ENCODE measurements at places on chromosomes 6 and 20.

GRCh38 chr6:54236984-54237383 is 71.3 kb upstream of the TINAG start:
- no peak for DNase-seq

DNA sequence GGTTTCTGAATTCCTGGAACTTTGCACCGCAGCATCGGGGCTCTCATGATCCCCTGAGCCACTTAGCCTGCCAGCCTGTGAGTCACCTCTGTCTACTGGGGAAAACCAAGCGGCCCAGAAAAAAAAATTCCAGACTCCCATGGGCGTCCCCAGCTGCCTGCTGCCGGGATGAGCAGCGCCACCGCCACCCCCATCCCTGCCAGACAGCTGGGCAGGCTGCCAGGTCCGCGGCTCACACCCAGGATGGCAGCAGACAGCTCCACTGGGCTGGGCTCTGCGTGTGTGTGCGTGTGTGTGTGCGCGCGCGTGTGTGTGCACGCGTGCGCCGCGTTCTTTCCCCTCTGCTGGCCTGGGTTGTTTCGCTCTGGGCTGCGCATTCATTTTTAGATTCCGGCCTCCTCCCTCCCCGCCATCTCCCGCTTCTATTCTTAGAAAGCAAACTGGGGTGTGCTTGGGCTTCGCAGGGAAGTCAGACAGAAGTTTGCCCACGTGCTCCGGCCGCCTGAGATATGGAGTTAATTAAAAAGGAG is 38.9 kb upstream of the PMEPA1 start:
- peak; percentile 90 for DNase-seq

DNA sequence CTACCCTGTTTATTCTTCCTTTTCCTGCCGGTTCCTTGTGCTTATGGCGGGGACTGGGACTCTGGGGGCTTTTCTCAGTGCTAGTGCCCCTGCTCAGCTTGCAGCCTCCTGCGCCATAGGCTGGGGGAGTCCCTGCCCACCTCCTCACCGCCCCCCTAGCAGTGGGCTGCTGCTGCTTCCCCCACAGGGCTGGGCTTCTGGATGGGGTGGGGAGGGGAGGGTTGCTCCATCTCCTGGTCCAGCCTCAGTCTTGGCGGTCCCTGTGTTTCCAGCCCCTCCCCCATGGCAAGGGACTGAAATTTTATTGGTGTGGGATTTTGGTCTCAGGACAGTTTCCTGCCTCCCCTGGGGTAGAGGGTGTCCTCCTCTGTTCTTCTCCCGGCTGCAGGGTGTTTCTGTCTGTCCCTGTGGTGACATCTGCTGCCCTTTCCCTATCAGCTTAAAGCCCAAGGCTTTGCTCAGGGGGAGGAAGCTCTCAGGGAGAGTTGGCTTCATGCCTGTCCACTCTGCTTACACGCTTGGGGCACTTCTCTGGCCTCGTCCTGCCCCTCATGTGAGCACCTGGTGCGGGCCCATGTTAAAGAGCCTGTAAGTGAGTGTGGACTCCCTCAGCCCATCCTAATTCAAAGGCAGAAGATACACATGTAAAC is 100.6 kb downstream of the HIVEP1 start:
- no peak for DNase-seq

GRCh38 chr6:39416026-39416425 is 93.5 kb upstream of the KCNK16 start:
- DNase-seq: no peak

- no peak for DNase-seq
These were observed 130.7 kb downstream of the LRFN2 start for GRCh38 chr6:40456390-40457013.

GRCh38 chr6:157329829-157330228 is 6.5 kb upstream of the TMEM242 start:
- DNase-seq: peak; percentile 73

GRCh38 chr6:145733810-145734209 is 1.5 kb downstream of the EPM2A start:
- no peak for DNase-seq

GRCh38 chr20:23260181-23260840 is 90.3 kb upstream of the NXT1 start:
- no peak for DNase-seq

DNA sequence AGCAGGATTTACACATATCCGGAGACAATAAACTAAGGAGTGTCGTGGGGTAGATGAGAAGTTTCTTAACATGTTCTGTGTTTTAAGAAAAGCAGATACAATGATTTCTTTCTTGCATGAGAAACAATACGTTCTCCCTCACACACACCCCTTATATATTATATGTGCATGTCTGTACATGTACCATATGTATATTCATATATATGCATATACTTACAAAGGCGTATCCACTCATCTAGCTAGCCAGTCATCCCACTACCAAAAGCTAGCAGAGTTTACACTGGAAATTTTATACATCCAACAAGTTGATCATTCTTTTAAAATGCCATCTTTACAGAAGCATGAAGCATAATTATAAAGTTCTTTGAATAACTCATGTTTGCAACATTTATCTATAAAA is 14.9 kb downstream of the ARG1 start:
- DNase-seq: no peak

DNA sequence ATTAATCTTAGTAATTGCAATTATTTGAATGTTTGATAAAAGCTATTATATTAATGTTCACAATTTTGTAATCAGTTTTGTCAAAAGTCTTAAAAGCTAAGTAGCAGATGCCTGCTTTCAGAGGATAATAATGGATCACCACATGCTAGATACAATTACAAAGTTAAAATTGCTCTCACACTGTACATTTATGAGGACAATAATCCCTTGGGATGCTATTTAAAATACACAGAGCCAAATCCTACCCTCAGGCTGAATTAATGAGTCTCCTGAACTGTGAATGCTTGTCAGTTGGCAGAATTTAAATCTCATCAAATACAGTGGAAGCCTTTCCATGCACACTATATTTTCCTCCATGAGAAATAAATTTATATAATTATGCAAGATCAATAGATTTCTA is 153.3 kb upstream of the SYNCRIP start:
- DNase-seq: no peak

DNA sequence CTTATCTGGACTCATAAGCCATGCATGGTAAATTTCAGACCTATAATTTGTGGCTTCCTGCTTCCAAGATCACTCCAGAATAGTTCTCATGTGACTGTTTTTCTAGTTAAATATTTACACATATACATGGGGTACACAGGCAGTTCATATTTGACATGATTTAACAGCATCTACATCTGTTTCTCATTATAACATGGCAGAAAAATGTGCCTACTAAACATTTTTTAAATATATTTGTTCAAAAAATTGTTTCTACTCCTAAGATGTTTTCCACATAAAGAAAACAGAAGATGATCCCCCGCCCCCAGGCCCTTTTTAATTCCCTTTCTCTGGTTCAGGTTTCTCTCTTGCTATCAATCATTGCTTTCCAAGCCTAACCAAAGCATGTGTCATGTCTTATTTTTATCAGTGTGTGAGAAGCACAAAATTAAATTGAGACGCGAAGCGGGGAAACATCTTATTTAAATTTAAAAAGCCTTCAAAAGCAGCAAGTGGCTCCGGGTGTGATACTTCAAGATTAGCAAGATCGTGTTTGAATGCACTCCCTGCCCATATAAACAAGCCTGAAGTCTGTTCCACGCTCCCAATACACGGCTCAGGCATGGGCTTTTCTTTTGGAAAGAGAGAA is 37.3 kb downstream of the IPCEF1 start:
- DNase-seq: no peak

DNA sequence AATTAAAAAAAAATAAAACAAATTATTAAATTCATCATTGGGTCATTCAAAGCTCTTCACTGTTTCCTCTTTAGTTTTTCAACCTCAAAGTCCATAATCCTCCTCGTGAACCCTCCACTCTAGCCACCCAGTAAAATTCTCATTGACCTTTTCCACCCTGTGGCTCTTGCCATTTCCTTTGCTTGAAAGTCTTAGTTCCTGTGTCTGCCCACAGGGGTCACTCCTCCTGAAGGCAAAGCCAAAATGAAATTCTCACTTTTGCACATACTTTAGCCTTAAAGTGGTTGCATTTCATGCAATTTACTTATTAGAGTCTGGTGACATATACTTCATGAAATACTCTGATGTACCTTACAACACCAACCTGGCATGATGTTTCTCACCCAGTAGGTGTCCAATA is 263.7 kb downstream of the BMP2 start:
- DNase-seq: no peak

- no peak for DNase-seq
These were observed 24.9 kb upstream of the ELOVL5 start for GRCh38 chr6:53373638-53374037.

- DNase-seq: no peak
These were observed 42.4 kb downstream of the TXLNB start for GRCh38 chr6:139249395-139249794.

GRCh38 chr20:40502576-40502975 is 186.5 kb downstream of the MAFB start:
- no peak for DNase-seq

- DNase-seq: no peak
These were observed 38.0 kb upstream of the PRSS35 start for GRCh38 chr6:83474309-83474708.

GRCh38 chr6:106849120-106849519 is 125.4 kb downstream of the CD24 start:
- no peak for DNase-seq

GRCh38 chr6:95578106-95578410 is 723 bp downstream of the MANEA start:
- DNase-seq: no peak

- no peak for DNase-seq
These were observed 29.6 kb upstream of the TTPAL start for GRCh38 chr20:44445742-44446710.

GRCh38 chr6:140018588-140018987 is 644.1 kb upstream of the CITED2 start:
- DNase-seq: no peak

GRCh38 chr6:37131104-37131959 is 38.6 kb upstream of the PIM1 start:
- peak; percentile 73 for DNase-seq

DNA sequence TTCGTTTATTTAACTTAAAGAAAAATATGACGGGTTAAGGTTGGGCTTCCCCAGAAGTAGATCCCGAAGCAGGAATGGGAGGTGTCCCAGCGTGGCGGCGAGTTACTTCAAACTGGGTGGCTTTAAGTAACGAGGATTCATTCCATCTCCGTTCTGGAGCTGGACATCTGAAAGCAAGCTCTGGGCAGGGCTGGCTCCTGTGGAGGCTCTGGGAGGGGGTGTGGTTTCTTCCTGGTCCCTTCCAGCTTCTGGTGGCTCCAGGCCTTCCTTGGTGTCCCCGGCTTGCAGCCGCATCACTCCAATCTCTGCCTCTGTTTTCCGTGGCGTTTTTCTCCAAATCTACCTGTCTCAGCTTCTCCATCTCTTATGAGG is 47.3 kb upstream of the BHLHE23 start:
- DNase-seq: no peak

Measured in PC-9 (cell line).